ENCODE measurements at places on chromosomes 16 and 17.

DNA sequence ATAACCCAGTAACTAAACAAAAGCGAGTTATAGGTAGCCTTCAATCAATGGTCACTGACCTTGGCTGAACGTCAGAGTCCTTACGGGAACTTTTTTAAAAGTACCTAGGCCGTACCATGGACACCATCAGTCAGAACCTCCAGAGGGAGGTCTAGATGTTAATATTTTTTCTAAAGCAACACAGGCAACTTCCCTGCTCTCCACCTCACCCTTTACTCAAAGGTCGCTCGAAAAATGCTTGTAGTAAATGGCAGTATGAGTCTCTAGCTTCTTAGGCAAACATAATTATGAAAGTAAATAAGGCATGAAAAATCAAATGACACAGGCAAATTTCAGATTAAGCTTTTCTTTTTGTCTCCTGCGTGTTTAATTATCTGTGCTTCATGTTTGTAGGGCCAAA lies 82.1 kb downstream of the SLC39A11 start:
- DNase-seq: no peak

DNA sequence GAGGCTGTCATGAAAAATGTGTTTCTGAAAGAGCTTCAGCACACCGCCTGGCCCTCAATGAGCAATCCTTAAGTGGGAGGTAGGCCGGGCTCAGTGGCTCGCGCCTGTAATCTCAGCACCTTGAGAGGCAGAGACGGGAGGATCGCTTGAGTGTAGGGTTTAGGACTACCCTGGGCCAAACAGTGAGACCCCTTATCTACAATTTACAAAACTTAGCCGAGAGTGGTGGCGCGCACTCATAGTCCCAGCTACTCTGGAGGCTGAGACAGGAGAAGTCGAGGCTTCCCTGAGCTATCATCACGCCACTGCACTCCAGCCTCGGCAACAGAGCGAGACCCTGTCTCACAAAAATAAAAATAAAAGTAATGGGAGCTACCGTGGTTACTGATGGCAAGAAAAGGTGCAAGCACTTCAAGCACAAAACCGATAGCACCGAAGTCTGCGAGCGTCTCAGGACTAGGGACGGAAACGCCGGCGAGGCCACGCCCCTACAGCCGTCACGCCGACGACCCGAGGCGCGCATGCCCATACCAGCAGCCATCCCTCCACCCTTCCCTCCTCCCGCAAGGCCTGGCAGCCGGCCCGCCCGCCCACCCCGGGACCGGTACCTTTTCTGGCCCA lies 607 bp downstream of the THUMPD1 start:
- peak; percentile 86 for DNase-seq

DNA sequence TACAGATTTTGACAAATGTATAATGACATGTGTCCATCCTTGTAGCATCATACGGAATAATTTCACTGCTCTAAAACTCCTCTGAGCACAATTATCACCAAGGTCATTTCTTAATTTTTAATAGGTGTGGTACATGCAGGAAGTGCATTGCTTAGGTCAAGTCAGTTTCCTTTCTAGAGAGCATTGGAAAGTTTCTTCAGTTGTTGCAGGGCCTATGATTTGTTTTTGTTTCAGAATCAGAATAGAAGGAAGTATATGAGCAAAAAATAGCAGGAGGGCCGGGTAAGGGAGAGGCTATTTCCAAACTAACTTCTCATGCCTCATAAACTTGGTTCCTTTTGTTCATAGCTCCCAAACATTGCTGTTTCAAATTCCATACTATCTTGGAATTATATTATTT lies 24.0 kb upstream of the SLFN5 start:
- DNase-seq: no peak

GRCh38 chr16:25916037-25916436 lies 224.3 kb downstream of the HS3ST4 start:
- no peak for DNase-seq

GRCh38 chr16:88936556-88937205 lies 40.3 kb downstream of the CBFA2T3 start:
- no peak for DNase-seq

GRCh38 chr16:84746875-84747274 lies 47.1 kb downstream of the USP10 start:
- DNase-seq: no peak

DNA sequence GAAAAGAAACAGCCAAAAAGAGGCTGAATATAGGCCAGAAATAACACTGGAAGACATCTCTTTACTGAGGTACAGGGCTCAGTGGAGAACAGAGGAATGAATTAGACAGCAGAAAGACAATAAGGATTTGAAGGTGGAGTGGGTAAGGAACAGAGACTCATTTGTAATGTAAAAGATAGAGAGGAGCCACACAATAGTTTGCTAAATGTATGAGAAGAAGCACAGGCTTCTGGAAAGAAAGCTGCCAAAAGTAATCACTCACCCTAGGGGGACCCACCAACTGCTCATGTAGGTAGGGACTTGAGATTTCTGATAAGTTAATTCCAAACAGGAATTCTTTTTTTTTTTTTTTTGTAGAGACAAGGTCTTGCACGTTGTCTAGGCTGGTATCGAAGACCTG lies 186.8 kb downstream of the AATF start:
- DNase-seq: no peak

GRCh38 chr17:74289688-74290087 lies 15.7 kb downstream of the DNAI2 start:
- DNase-seq: no peak

DNA sequence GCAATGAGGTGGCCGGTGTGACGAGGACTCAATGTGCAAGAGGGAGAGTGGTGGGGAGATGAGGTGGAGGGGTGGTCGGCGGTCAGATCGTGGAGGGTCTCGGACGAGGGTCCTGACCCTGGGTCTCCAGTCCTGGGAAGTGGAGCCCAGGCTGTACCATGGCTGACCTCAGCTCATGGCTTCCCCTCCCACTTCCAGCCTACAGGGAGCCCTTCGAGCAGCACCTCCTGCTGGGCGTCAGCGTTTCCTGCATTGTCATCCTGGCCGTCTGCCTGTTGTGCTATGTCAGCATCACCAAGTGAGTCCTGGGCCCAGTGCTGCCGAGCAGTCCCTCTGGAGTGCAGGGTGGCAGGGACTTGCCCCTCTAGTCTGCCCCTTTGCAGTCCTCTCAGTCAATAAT lies 41.8 kb downstream of the IL4R start:
- DNase-seq: peak; percentile 78

DNA sequence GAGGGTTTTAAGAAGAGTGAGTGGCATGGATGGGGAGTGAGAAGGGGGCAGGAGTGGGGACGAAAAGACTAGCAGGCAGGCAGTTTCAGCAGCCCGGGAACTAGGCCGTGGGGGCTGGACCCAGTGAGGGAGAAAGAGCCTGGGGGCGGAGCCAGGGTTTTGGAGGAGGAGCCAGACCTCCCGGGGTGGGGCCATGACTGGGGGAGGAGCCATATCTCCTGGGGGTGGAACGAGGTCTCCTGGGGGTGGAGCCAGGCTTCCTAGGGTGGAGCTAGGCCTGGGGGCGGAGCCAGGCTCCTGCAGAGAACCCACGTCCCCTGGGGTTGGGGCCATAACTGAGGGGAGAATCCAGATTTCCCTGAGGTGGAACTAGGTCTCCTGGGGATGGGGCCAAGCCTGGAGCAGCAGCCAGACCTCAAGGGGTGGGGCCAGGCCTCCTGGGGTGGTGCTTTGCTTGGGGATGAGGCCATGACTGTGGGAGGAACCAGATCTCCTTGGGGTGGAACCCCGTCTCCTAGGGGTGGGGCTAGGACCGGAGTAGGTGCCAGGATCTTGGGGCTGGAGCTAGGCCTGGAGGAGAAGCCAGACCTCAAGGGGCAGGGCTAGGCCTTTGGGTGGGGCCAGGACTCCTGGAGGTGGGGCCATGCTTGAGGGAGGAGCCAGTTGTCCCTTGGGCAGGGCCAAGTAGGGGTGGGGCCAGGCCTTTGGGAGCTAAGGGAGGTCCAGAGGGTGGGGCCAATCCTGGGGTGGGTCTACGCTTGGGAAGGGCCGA lies 41.7 kb upstream of the JPH3 start:
- peak; percentile 92 for DNase-seq

DNA sequence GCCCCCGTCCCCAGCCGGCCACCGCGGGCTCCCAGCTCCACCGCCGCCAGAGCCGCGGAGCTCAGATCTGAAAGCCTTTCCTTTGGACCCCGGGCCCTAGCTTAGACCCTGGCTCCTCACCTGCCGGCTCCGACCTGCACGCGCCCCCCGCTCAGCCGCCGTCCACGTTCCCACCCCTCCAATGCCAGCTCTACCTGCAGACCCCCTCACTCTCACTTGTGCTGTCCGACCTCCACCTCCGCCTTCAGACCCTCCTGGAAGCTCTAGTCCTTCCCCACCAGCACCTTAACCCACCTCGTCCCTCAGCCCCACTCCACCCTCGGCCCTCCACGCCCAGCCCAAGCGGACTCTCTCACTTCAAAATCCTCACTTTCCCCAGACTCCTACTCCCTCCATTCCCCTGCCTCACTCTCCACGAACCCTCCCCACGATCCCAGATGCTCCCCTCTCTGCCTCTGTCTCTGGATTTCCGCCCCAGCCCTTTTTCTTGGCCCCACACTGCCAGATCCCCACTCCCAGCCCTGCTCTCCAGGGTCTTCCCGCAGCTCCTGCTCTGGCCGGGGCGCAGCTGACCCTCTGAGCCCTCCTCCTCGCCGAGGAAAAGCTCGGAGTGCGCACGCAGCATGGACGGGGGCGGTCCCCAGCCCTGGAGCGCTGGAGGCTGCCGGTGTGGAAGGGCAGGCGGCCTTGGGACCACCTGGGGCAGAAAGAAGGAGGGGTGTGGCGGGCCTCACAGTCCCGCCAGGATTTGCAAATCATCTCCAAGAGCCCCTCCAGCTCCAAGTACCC lies at the start of gene TMEM114:
Gene TMEM114 (minus strand): TSS at position 612 of the 789 bp plus-strand sequence. CDS start 673 bp downstream, outside the sequence.
- peak; percentile 58 for DNase-seq
